Epithelial cell of proximal tubule (primary cell): ENCODE measurements at places on chromosomes 5 and 9.

DNA sequence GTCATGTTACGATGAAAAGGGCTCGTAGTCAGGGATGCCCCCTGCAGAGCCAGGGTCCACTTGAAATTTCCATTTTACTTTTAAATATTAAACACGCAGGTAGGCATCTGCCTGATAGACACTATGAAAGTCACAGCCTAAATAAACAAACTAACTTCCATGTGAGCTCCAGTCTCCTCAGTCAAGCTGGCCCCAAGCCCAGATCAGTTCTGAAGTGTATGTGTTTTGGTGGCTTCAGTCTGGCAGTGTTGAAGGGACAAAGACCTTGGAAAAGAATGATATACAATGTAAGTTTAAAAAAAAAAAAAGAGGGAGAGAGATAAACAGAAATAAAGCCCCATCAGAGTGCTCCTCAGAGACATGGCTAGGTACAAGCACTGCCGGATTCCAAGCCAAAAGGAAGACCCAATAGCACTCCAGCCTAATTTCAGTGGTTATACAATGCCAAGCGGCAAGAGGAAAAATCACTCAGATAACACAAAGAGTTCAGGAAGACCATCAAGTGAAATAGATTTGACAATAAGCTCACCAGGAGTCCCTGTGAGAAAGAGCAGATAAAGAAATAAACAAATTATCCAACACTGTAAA is 181.0 kb downstream of the BNC2 start:
- no peak for DNase-seq

DNA sequence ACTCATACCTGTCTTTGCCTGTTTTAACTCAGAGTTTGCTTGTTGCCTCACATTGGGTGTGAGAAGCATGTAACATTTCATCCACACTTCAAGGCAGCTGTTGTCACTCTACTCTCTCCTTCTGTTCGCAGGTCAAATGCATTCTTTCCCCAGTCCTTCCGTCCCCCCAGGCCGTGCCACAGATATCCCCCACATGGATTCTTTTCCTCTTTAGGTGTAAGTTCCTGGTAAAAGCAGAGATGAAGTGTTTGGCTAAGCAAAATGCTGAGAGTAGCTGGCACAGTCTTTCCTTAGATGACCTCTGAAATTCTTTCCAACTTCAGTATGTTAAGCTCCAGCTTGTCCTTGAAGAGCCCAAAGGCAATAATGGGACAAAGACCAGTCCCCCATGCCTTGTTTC is 328.2 kb downstream of the SLIT3 start:
- DNase-seq: no peak

DNA sequence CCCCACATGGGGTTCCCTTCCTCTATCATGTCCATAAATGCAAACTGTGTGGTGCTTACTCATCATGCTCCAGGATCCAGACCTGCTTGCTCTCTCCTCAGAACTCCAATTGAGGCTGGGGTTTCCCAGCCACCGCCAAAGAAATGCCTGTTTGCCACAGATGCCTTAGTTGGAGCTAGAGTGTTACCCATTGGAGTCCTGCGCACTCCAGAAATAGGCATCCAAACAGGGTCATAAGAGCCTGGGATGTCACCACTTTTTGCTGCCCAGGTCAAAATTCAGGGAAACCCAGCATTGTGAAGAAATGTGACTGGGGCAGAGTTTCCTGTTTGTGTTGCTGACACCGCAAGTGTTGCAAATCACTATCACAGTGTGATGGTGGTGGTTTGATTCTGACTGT is 60.7 kb upstream of the SPDL1 start:
- no peak for DNase-seq

GRCh38 chr5:10594591-10595210 is 30.8 kb downstream of the ANKRD33B start:
- no peak for DNase-seq

GRCh38 chr5:45110399-45110798 is 301.7 kb downstream of the MRPS30 start:
- DNase-seq: no peak

DNA sequence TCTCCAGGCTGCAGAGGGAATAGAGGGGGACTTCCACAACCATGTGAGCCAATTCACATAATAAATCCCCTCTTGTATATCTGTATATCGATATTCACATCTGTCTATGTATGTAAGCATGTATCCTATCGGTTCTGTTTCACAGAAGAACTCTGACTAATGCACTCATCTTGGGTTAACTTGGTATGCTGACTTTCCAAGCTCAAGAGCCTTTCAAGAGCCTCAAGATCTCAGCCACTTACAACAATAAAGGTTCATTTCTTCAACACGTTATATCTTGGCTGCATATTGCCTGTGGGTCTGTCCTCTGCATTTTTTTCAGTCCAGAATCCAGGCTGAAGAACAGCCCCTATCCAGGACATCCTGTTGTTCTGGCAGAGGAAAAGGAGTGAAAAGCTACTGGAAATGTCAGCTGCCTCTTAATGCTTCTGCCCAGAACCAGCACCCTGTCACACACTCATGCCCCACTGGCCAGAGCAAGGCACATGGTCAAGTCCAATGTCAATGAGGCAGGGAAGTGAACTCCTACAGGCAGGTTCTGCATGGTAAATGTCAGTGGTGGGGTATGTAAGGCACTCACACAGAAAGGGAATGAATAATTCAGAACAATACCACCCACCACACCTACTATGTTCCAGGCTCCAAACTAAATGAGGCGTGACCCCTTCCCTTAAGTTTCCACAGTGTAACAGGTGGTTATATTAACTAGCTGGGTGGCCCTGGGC is 91.6 kb upstream of the ICE1 start:
- DNase-seq: peak; percentile 80

DNA sequence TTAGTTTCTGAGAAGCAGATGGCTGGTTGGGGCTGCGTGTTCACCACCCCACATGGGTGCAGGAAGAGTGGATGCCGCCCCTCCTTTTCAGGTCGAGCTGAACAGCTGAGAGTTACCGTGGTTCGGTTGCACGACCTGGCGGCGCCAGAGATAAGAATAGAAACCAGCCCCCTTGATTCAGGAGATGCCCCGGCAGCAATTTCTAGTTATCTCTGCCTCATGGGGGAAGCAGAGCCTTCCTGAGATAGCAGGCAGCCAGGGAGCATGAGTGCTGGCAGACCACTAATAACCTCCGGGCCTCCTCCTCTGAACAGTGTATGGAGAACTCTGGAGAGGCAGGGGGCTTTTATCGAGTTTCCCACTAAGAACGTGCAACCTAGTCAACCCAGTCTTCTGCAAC is 177.8 kb downstream of the NSG2 start:
- DNase-seq: no peak

DNA sequence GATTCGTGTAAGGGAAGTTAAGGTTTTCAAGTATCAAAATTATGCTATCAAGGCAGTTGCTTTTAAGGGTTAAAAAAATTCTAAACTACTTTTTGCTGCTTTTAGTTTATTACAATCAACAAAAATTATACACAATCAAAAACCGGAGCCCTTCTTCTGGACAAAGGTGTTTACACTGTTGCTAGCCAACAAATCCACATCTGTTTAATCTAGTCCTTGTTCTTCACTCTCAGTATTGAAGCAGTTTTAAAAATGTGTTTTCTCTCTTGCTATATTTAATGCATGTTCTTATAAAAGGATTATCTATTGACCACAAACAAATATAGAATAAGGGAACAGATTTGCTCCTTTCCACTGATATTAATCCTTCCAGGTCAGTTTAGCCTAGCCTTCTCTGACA is 2.5 kb downstream of the FEM1C start:
- DNase-seq: no peak

GRCh38 chr5:143359869-143360268 is 43.6 kb downstream of the NR3C1 start:
- no peak for DNase-seq
